ENCODE measurements at places on chromosomes 4 and X. TPM values are rescaled to one million over a fixed set of nuclear protein-coding genes. Genes with fewer than 3 reads are reported as not detected.

Gene GLOD5
- not detected for total RNA-seq

DNA sequence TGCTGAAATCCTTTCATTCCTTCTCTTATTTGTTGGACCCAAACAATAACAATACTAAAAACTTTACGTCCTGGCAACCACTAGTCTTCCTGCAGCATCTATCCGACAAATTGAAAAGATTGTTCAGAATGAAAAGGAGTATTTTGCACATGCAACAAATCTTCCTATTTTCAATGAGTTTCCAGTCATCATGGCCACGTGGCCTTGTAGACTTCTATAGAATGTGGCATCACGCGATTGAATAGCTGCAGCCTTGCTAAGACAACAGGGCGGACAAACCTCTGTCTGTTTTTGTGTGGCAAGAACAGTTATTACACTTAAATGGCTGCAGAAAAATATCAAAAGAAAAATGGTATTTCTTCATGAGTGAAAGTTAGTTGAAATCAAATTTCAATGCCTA is 297.9 kb upstream of the LCORL start:
- no peak for DNase-seq

Gene BEX1
- 12.2 TPM for total RNA-seq

GRCh38 chr4:133641191-133641590 is 492.1 kb downstream of the PCDH10 start:
- no peak for DNase-seq

- DNase-seq, result no peak
Observed at GRCh38 chrX:107935200-107935599, 47.0 kb downstream of the TEX13B start.

- DNase-seq, result no peak
Observed at GRCh38 chrX:72620550-72621145, 48.0 kb upstream of the HDAC8 start.

DNA sequence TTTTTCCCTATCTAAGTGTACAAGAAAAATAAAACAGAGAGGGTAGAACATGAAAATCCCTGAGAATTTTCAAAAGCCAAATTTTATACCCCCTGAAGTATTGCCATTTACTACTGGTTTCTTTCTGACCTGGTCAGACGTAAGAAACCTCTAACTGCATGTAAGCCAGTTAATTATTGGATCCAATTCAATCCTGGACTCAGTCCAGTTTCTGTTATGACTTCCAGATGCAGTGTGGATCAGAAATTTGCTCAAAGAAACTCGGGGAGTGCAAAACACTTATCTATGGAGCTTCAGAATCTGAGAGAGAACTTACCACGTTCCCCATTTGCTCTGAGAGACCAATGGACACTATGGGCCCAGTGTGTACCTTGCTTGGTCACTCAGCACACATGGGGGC is 383.5 kb downstream of the KLHL4 start:
- no peak for DNase-seq

Gene SPANXA1
- total RNA-seq, result not detected

Gene TREX2
- 0.83 TPM for total RNA-seq

DNA sequence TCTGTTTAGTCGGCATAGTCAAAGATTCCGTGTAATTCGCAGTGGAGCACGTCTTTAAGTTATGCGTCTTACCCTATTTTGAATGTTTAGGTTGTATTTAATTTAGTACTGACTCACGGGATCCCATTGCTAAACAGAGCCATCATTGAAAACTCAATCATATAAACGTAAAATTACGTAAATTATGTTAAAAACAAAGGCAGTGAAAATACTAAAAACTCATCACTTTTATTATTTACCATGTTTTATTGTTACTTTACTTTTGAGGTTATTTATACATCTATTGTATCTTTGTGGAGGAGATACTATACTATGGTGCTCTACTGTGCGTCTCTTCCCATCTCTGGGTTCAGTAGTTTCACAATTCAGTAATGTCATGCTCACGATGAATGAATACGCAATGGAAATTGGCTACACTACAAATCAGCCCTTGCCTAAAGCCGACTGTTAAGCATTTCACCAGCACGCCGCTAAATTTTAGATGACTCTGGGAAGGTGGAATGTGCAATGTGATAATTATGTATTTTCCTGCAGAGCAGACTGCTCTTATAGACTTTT is 944 bp downstream of the FUNDC2 start:
- no peak for DNase-seq

DNA sequence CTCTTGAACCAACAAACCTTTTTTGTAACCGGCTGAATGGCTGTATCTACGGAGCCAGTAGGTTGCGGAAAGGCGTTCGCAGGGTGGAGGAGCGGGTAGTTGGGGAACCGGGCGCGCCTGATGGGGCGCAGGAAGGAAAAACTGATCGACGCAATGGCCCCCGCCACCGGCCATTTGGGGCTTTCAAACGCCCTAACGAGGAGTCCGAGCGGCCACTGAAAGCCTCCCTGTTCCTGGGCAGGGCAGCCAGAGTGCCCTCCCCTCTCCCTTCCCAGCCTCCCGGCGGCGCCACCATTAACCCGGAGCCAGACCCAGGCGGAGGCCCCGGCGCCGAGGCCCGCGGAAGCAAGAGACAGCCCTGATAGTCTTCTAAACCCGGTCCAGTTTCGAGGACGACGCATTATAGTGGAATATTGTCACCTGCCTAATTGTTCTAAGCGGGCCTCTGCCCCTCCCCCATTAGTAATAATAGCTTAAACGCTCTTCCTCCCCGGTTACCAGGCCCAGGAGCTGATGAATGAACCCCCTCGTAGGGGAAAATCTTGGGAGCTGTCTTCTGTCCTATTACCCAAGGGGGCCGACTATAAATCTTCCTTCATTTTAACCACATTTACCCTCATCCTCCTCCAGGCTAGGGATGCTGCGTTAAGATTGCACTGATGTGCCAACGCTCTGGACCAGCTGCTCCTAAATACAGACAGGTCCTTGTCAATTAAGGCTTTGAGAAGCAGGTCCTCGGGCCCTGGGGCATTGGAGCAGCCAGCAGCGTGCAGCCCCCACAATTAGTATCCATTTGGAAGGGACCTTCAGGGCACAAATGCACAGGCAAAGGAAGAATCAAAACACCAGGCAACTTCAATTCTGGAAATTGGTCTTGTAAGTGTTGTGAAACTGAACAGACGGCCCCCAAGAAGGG is 61.6 kb upstream of the TMEM33 start:
- no peak for DNase-seq

DNA sequence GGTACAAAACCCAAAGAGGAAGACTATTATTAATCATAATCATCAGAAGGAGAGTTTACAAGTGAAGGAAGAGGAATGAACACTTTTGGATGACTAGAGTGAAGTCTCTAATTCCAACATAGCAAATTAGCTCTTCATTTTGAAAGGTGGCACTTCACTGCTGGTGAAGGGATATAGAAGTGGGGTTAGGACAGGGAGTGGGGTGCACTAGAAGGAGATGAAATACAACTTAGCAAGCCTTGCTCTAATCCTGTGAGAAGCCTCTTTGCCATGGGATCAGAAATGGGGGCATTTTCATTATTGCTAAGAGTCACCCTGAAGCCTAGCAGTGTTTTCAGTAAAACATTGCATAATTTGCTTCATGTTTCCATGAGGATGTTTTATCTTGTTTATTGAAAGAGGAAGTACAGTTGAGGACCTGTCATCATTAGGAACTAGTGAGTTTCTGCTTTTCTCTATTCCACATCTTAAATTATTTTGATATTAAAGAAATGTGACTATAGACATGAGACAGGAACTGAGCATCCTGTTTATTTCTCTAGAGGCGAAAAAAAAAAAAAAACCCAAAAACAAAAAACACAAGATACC is 9.3 kb upstream of the GRPR start:
- DNase-seq, result no peak

Gene ZNF827
- 100 TPM for total RNA-seq

Gene CFI
- total RNA-seq, result 485 TPM

DNA sequence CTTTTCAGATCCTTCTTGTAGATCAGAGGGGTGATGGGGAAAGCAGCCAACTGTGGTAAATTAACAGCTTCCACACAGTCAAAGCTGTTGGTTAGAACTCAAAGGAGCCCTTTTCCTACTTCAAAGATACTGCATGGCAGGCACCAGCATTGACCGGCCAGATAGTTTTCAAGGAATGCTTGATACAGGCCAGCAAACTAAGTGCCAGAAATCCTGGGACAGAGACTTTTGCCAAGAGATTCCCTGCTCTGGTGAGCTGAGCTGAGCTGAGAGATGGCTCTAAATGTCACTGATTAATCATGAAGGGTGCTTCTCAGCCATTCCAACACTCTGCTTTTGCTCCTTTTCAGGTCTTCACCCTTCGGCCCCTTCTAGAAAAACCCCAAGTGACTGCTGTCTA is 131.6 kb upstream of the MED14 start:
- no peak for DNase-seq

Gene F8
- total RNA-seq, result 2.2 TPM

Gene SSX5
- total RNA-seq, result not detected

GRCh38 chr4:15144967-15145295 is 142.7 kb downstream of the CPEB2 start:
- no peak for DNase-seq
